ENCODE measurements at places on chromosomes 12 and 14.

GRCh38 chr12:29634057-29634456 is 136.6 kb upstream of the OVCH1 start:
- no peak for DNase-seq

GRCh38 chr12:14956024-14956891 is 5.1 kb downstream of the ARHGDIB start:
- DNase-seq, result no peak

DNA sequence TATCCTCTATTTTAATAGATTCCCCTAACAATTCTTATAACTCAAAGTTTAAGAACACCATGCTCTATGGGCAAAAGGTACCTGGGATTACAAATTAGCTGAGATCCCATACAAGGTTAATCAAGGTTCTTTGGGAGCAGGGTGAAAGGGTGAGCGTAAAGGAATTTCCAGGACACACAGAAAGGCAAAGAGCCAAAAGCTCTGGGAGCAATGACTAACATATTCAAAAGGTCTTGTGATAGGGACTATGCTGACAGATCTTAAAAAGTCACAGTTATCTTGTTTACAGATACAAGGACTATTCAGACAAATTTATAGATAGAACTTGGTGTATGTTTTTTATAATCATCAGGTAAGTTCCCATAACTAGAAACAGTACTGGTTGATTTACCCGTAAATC is 19.5 kb upstream of the PPFIBP1 start:
- DNase-seq, result no peak

GRCh38 chr12:123410041-123410412 is 26.1 kb downstream of the KMT5A start:
- DNase-seq, result no peak

DNA sequence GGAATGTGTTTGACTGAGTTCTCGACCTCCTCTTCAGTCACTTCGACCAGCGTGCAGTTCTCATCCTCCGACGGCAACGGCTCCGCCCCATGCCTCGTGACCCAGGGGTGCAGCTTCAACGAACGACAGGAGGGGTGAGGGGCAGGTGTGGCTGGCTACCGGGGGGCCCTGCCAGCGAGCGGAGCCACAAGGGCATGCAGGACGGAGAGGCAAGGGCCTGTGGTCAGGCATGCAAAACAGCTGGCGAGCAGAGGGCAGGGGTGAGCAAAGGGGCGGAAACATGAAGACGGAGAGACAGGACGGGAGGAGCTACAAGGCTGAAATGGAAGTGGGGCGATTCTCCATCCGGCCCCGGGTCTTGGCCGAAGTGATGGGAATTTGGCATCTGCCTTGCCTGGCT is 38.7 kb downstream of the P2RX4 start:
- DNase-seq, result no peak

Data from T-helper 1 cell (primary cell).